ENCODE measurements at places on chromosomes 7 and 10.

- DNase-seq, result no peak
Observed at GRCh38 chr10:30172673-30173072, 113.3 kb upstream of the JCAD start.

DNA sequence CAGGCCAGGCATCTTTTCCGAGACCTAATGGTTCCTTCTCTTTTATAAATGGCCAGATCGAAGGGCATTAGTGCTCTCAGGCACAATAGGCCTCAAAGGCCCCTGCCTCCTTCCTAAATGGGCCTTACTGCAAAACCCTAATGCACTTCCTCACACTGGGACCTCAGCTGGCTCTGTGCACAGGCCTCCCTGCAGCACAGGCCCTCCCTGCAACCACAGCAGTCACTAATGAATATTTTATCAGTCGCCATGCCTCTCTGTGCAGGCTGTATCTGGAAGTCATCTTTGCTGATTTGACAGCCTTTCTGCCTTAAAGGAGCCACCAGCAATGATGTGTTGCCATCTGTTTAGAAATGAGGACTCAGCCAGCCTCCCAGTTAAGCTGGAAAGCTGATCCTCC, 54.9 kb upstream of the SDK1 start:
- DNase-seq, result no peak

DNA sequence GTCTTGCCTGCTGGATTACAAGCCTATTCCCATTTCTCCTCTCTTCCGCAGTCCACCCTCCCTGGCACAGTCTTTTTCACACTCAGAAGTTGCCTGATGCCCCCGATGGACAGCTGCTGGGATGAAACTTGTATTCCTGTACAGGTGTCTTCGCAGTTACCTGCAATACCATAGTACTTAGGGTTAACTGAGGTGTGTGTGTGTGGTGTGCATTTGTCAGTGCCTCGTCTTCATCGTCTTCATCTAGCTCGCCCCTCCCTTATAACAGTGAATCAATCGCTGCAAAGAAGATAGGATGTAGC, 11.0 kb downstream of the NXPH1 start:
- no peak for DNase-seq

DNA sequence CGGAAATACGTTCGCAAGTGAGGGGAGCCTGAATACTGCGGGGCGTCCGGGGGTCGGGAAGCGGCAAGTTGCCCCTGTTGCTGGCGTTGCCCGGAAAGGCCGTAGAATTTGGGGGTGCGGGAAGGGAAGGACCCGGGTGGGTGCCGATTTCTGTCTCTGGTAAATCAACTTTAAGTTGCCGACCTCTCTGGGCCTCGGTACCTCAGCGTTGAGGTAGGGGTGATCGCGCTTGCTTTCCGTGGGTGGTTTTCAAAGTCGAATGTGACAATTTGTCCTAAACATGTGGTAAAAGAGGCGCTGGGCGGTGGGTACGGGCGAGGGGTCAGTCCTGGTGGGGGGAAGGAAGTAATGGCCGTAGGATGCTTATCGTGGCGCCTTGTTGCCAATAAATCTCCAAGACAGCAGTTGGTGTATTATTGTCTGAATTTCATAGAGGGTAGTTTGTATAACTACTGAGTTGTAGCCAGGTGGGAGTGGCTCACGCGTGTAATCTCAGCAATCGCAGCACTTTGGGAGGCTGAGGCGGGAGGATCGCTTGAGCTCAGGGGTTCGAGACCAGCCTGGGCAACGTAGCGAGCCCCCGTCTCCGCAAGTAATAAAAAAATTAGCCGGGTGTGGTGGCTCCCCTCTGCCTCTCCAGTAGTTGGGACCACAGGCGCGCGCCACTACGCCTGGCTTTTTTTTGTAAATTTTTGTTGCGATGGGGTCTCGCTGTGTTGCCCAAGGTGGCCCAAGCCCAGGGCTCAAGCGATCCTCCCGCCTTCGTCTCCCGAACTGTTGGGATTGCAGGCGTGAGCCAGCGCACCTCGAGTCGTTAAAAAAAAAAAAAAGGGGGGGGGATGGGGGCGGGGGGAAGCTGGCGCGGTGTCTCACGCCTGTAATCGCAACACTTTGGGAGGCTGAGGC, 644 bp downstream of the BUD23 start:
- DNase-seq, result no peak

DNA sequence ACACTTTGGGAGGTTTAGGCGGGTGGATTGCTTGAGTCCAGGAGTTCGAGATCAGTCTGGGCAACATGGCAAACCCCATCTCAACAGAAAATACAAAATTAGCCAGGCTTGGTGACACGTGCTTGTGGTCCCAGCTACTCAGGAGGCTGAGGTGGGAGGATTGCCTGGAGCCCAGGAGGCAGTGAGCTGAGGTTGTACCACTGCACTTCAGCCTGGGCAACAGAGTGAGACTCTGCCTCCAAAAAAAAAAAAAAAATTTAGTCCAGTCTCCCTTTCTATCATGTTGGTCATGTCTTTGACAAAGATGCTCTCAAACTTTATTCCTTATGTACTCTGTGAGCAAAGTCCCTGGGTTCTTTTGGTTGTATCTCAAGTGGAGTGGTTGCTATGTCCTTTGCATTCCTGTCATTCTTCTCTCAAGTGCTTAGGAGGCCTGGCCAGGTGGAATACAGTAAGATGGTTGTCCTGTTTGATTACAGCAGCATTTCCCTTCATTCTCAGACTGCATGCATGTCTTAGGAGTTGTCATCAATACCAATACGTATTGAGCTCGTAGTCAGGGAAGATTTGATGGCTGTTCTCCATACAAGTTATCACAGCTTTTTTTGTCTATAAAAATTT, 85.7 kb downstream of the MMRN2 start:
- no peak for DNase-seq

DNA sequence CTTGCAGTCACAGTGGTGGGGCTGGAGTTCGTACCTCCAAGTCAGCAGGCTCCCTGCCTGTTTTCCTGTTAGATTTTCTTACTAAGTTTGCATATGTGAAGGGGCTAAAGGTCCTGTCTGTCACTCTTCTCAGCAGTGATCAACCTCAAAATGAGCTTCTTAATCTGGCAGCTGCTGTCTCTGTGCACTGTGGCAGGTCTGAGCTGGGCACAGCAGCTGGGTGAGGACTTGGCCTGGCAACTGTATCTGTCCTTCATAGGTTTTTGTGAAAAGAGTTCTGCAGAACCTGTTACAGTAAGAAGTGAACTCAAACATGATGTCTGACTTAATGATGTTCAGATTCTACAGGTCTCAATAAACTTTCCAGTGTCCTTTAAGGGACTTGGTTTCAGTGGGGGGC, 31.3 kb upstream of the GJD4 start:
- DNase-seq, result no peak

Measured in naive thymus-derived CD4-positive, alpha-beta T cell (primary cell).